ENCODE measurements at places on chromosomes 12 and 14.

DNA sequence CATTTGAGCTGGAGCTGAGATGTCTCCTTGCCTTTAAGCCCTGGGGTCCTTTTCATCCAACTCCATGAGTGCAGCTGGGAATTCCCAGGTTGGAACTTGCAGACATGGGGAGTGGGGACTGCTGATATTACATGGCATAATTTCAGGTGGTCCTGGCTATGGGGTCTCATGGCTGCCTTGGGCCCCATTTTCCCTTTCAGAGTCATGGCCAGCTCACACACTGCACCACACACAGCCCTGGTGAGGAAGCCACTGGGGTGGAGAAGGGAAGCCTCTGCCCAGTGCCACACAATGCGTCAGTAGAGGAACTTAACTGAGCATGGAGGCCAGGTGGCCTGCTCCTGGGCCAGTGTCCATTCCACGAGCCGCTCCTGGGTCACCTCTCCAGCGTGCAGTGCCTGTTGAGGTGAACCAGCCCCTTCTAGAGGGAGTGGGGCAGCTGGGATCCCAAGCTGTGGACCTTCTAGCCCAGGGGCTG, 17.3 kb upstream of the KRT86 start:
- no peak overlapping the region for H3K27ac ChIP-seq
- peak; percentile 10 for DNase-seq
- H3K27me3 ChIP-seq: peaks cover 89% of the 10 kb centered on the region
- no peak overlapping the region for H3K4me3 ChIP-seq
- peaks cover 5% of the 10 kb centered on the region for H3K36me3 ChIP-seq

- no peak overlapping the region for H3K4me3 ChIP-seq
- H3K27ac ChIP-seq: no peak overlapping the region
- H3K27me3 ChIP-seq: no peaks in the 10 kb centered on the region
- no peaks in the 10 kb centered on the region for H3K36me3 ChIP-seq
- peak; percentile 30 for DNase-seq
Observed at GRCh38 chr12:84502907-84503787, 409.5 kb downstream of the SLC6A15 start.

DNA sequence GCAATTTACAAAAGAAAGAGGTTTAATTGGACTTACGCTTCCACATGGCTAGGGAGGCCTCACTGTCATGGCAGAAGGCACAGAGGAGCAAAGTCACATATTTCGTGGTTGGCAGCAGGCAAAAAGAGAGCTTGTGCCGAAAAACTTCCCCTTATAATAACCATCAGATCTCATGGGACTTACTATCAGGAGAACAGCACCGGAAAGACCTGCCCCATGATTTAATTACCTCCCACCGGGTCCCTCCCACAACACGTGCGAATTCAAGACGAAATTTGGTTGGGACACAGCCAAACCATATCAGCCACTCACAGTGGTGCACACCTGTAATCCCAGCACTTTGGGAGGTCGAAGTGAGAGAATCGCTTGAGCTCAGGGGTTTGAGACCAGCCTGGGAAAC, 68.5 kb downstream of the FBXL14 start:
- H3K4me3 ChIP-seq: no peak overlapping the region
- H3K36me3 ChIP-seq: no peaks in the 10 kb centered on the region
- H3K27me3 ChIP-seq: peaks cover 76% of the 10 kb centered on the region
- no peak for DNase-seq
- H3K27ac ChIP-seq: no peak overlapping the region

DNA sequence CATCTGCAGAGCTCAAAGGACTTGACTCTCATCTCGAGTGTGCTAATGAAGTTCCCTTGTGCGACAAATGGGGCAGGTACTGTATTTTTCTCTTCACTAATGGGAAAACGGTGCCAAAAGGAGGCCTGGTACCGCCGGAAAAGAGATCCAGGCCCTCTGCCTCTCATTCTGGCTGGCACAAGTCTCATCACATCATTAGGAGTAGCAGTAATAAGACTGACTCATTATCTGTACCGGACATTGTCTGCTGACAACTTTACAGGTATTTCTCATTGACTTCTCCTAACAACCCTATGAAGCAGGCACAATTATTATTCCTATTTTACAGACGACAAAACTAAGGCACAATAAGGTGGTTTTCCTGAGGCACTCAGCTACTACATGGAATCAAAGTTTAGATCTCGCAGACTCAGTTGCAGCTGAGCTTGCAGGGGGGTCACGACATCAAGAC, 668 bp downstream of the APPL2 start:
- peaks cover 38% of the 10 kb centered on the region for H3K4me1 ChIP-seq
- H3K27ac ChIP-seq: peak overlapping the region; percentile 88
- peak overlapping the region; percentile 90 for H3K4me3 ChIP-seq

GRCh38 chr14:51473808-51474565, 177.7 kb upstream of the FRMD6 start:
- H3K27me3 ChIP-seq: peaks cover 12% of the 10 kb centered on the region
- H3K4me3 ChIP-seq: no peak overlapping the region
- DNase-seq: no peak
- no peak overlapping the region for H3K27ac ChIP-seq

GRCh38 chr14:68815298-68816182, 22.7 kb upstream of the ZFP36L1 start:
- H3K36me3 ChIP-seq: no peaks in the 10 kb centered on the region
- peak overlapping the region; percentile 77 for H3K4me3 ChIP-seq
- peaks cover 4% of the 10 kb centered on the region for H3K27me3 ChIP-seq
- no peak for DNase-seq
- H3K27ac ChIP-seq: peak overlapping the region; percentile 99

GRCh38 chr14:24888532-24888931, 161.4 kb downstream of the STXBP6 start:
- no peak overlapping the region for H3K4me3 ChIP-seq
- H3K4me1 ChIP-seq: no peaks in the 10 kb centered on the region
- H3K27ac ChIP-seq: no peak overlapping the region
- no peaks in the 10 kb centered on the region for H3K36me3 ChIP-seq
- H3K27me3 ChIP-seq: no peaks in the 10 kb centered on the region

GRCh38 chr14:34056046-34056445, 105.2 kb upstream of the EGLN3 start:
- no peak for DNase-seq
- no peak overlapping the region for H3K4me3 ChIP-seq
- peaks cover 52% of the 10 kb centered on the region for H3K27me3 ChIP-seq
- no peak overlapping the region for H3K27ac ChIP-seq
- peaks cover 32% of the 10 kb centered on the region for H3K36me3 ChIP-seq

DNA sequence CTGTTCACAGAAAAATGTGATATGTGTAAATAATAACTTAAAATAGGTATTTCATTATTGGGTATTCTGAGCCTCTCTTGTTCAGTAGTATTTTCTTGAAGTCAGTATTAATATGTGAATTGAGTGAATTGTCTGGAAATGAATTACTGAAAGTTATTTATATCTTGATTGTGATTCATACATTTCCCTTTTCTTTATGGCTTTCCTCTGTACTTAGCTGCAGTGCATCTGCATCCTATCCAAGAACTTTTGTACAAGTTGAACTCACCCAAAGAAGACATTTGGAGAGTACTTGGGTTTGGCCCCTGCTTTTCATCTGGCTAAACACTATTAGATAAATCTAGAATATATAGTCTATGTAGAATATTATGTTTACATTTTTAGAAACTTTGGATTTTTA, 326.0 kb downstream of the RAD51B start:
- no peaks in the 10 kb centered on the region for H3K4me1 ChIP-seq
- H3K4me3 ChIP-seq: no peak overlapping the region
- no peaks in the 10 kb centered on the region for H3K27me3 ChIP-seq
- H3K36me3 ChIP-seq: peaks cover 5% of the 10 kb centered on the region

DNA sequence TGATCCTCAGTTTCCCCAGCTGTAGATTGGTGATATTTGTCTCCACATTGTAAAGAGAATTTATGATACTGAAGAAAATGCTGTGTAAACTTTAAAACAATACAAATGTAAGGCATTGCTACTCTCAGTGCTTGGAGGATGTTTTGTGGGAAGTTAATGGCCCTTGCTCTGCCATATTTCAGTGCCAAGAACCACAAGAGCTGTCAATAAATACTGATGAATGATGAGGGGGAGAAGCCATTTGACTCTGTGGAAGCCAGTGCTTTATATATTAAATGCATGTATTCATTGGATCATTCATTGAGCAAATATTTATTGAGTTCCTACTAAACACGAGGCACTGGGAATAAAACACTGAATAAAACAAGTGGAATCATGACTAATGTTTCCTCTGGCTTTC, 30.8 kb downstream of the CACNA1C start:
- no peaks in the 10 kb centered on the region for H3K4me1 ChIP-seq
- no peak overlapping the region for H3K4me3 ChIP-seq
- DNase-seq: no peak

- no peak for DNase-seq
- H3K27ac ChIP-seq: no peak overlapping the region
- H3K36me3 ChIP-seq: no peaks in the 10 kb centered on the region
- H3K27me3 ChIP-seq: peaks cover 39% of the 10 kb centered on the region
Observed at GRCh38 chr12:48031135-48031960, 27.1 kb upstream of the COL2A1 start.

GRCh38 chr12:6970096-6970527, 352 bp downstream of the PHB2 start:
- H3K36me3 ChIP-seq: peaks cover 53% of the 10 kb centered on the region
- peak overlapping the region; percentile 98 for H3K27ac ChIP-seq

DNA sequence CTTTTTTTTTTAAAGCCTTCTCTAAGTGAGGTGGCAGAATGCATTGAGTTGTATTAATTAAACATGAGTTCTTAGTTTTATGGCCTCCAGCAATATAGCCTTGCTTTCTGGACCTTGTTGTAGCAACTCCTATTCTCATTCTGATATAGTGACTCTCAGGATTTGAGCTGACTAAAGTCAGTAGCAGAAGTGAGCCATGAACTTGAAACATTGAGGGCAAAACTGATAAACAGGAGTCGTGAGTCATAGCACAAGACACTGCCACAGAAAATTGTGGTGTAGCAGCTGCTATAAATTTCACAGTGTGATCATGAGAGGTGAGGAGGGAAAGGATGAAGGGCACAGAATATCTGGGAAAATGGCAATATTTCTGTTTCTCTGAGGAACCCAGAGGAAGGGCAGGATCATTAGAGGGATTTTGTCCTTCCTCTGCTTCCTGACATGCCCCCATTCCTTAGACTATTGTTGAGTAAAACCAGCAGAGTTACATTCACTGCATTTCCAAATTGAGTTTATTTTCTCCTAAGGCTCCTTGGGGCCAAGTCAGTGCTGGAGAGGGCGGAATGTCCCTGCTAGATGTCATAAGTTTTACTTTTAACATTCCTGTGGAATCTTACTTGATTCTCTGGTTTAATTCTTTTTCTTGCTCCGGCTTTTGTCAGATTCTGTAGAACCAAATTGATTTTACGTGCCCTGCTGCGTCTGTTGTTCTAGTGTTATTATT, 7.5 kb downstream of the KLRG1 start:
- peaks cover 3% of the 10 kb centered on the region for H3K27me3 ChIP-seq
- peak overlapping the region; percentile 16 for H3K27ac ChIP-seq
- DNase-seq: peak; percentile 21
- H3K4me3 ChIP-seq: no peak overlapping the region
- H3K4me1 ChIP-seq: peaks cover 48% of the 10 kb centered on the region
- H3K36me3 ChIP-seq: peaks cover 20% of the 10 kb centered on the region

DNA sequence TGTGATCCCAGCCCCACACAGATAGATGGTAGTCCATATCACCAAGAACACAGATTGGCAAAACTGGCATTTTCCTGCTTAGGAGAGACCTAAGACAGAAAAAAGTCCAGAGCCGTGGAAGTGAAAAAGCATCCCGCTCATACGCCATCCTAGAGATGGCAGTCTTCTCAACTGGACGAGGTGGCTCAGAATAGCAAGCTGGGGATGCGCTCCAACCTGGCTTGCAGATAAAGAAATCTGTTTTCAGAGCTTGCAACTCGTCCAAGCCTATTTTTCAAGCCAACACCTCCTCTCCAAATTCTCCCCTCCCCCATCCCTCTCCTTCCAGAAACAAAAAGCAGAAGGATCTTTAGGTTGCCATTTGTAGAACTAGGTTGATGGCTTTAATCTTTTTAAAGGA, 74.3 kb upstream of the OTX2 start:
- no peaks in the 10 kb centered on the region for H3K36me3 ChIP-seq
- no peak overlapping the region for H3K27ac ChIP-seq
- H3K27me3 ChIP-seq: peaks cover 3% of the 10 kb centered on the region
- no peak for DNase-seq
- no peaks in the 10 kb centered on the region for H3K4me1 ChIP-seq

DNA sequence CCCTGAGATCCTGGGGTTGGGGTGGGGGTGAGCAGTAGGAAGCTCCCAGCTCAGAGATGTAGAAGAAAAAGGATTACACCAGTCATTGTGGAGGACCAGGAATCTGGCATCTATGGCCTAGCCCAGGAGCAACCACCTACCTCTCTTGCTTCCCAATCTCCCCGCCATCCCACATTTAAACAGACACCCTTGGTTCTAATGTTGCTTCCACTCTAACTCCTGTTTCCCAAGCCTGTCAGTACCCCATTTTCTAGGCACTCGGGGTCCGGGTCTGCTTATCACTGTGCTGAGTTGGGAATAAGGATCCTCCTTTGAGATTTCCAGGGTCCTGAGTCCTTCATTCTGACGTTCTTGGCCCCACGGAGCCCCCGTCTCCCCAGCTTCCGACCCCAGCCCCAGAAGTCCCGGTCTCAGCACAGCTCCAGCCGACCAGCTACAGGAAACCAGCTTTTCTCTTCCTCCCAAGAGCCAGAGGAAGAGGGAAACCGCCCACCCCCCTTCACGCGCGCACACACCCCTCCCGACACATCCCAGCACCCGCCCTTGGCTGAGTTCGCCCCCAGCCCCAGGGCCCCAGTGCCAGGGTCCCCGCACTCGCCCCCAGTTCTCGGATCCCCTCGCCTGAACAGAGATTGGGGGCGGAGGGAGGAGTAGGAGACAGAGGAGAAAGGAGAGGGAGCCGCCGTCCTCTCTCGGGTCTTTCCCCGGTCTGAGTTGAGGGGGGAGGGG, 1.2 kb downstream of the ITGA5 start:
- peaks cover 69% of the 10 kb centered on the region for H3K4me1 ChIP-seq
- peak; percentile 51 for DNase-seq
- H3K36me3 ChIP-seq: peaks cover 33% of the 10 kb centered on the region
- H3K27ac ChIP-seq: peak overlapping the region; percentile 92
- peaks cover 37% of the 10 kb centered on the region for H3K27me3 ChIP-seq
- H3K4me3 ChIP-seq: peak overlapping the region; percentile 83

DNA sequence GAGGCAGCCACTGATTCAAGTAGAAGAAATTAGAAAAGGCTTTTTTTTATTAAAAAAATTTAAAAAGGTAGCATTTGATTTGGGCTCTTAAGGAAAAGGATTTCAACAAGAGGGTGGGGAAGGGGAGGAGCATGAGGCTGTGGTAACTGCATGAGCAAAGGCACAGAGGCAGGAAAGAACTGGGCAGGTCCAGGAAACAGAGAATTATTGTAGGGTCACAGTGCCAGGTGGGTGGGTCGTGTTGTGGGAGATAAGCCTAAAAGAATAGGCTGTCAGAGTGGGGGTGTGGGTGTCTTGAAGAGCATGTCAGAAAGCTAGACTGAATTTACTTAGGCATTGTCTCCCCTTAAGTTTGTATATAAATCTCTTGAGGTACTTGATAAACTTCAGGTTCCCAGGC, 7.8 kb downstream of the LIMA1 start:
- DNase-seq: no peak
- H3K27me3 ChIP-seq: no peaks in the 10 kb centered on the region
- no peak overlapping the region for H3K27ac ChIP-seq
- no peak overlapping the region for H3K4me3 ChIP-seq
- H3K4me1 ChIP-seq: peaks cover 12% of the 10 kb centered on the region
- H3K36me3 ChIP-seq: no peaks in the 10 kb centered on the region
